MCF 10A (cell line): ENCODE measurements at places on chromosomes 7 and 10. TPM values are rescaled to one million over a fixed set of nuclear protein-coding genes. Genes with fewer than 3 reads are reported as not detected.
A peak's percentile ranks its signal among the peaks of the same experiment; 100 is the strongest.

The PLEKHS1 gene
- not detected in 2 replicates for total RNA-seq

The ZNF488 gene
- total RNA-seq: 0.12 TPM in 2 replicates

The LRRTM3 gene
- total RNA-seq: not detected in 2 replicates

The RAB19 gene
- total RNA-seq: not detected in 2 replicates

The FBH1 gene
- total RNA-seq: 61.8 and 70.5 TPM in 2 replicates

The DYDC2 gene
- not detected in 2 replicates for total RNA-seq

- peaks cover 5% of the 10 kb centered on the region for H3K36me3 ChIP-seq
- H3K4me3 ChIP-seq: no peak overlapping the region
- H3K27me3 ChIP-seq: no peaks in the 10 kb centered on the region
- peak overlapping the region; percentile 42 for H3K27ac ChIP-seq
- H3K4me1 ChIP-seq: peaks cover 31% of the 10 kb centered on the region
- no peak for DNase-seq
Measured at GRCh38 chr7:134922720-134923704, 63.3 kb upstream of the AGBL3 start.

DNA sequence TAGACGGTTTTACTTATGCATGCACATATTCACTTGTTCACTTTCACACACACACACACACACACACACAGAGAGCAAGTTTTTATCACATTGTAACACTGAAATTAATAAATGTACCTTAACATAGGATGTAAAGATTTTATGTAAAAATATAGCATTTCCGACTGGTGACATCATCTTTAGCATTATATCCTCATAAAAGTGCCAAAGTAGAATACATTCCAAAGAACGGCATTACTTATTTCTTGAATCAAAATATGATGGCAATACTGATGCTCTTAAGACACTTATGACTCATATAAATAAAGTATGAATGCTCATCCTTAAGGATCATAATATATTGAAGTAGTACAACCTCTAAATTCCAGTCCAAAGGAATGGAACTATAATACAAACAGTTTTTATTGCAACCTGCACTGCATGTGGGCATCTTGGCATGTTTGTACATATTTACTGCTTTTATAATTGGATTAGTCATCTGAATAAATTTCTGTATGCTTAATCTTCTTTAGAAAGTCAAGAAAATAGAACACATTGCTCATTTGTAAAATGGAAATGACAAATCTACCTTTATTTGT lies 290.0 kb upstream of the SEMA3A start:
- H3K27ac ChIP-seq: no peak overlapping the region
- DNase-seq: peak; percentile 6
- no peaks in the 10 kb centered on the region for H3K4me1 ChIP-seq
- H3K4me3 ChIP-seq: no peak overlapping the region
- H3K36me3 ChIP-seq: no peaks in the 10 kb centered on the region

The UBE2D1 gene
- total RNA-seq: 12.2 and 14.7 TPM in 2 replicates

DNA sequence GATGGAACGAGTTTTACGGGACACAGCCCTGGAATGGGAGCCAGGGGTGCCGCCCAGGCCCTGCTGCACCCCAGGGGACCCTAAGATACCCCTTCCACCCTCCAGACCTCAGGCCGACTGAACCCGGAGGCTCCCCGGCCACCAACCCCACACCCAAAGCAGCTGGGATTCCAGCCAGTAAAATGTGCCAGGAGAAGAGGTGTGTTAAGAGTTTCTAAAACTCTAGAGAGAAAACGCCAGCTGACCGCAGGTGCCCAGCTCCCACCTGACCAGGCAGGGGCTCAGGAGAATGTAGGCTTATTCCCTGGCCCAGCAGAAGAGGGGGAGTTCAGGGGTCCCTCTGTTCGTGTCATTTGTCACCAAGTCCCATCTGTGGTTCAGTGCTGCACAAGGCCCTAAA lies 17.5 kb downstream of the NUDT1 start:
- peak overlapping the region; percentile 75 for H3K27ac ChIP-seq
- peaks cover 6% of the 10 kb centered on the region for H3K4me1 ChIP-seq
- no peak overlapping the region for H3K4me3 ChIP-seq
- peaks cover 7% of the 10 kb centered on the region for H3K36me3 ChIP-seq
- DNase-seq: no peak

DNA sequence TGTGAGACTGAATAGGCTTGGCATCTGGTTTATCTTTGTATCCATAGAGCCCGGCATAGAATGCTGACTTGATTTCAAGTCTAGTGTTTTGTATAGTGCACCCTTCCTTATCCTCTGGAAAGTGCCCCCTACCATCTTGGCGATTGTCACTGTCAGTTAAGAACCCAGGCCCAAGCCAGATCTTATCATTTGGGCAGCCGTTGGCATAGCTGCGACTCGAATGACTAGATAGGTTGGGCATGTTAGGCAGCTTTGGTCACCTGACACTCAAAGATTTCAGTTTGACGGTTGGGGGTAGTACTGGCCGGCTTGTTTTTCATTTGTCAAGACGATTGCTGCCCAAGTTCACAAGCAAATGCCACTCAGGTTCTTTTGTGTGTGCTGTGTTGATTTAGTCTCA lies 6.6 kb downstream of the NIPSNAP2 start:
- H3K27ac ChIP-seq: no peak overlapping the region
- no peaks in the 10 kb centered on the region for H3K27me3 ChIP-seq
- H3K36me3 ChIP-seq: peaks cover 22% of the 10 kb centered on the region
- no peak for DNase-seq
- H3K4me3 ChIP-seq: no peak overlapping the region

- H3K27ac ChIP-seq: no peak overlapping the region
- H3K4me1 ChIP-seq: no peaks in the 10 kb centered on the region
- H3K4me3 ChIP-seq: no peak overlapping the region
- H3K27me3 ChIP-seq: no peaks in the 10 kb centered on the region
- H3K36me3 ChIP-seq: peaks cover 7% of the 10 kb centered on the region
Measured at GRCh38 chr10:129481641-129482040, 14.6 kb downstream of the MGMT start.

DNA sequence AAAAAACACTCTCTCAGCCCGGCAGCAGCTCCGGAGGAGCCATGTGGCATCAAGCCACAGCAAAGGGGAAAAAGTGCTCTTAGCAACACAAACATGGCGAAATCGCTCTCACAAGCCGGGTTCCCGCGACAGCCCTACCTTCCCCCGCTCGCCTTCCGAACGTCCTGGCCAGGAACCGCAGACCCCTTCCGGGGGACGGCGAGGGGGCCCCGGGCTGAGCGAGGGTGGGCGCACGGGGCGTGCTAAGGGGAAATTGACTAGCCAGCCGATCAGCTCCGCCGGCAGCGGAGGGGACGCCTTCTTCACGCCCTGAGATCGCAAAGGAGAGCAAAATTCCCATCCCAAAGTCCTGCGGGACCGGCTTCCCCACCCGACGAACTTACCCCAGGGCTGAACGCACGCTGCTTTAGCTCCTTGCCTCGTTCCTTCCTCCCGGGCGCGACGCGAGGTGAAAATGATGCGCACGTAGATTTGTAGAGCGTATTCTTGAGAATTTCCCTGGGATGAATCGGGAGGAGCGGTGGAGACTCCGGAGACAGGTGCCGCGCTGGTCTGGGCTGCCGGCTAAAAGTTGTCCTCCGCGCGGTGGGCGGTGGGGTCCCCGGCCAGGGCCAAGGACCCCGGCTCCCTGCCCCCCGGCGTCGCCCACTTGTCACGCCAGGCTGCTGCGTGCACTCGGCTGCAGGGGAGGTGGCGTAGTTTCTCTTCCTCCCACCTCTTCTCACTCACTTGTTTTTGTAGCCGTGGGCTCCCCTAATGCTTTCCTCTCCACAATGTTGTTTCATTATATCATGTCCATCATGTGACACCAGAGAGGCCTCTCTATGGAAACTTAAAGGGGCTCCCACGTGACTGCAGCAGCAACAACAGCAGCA lies 220.1 kb upstream of the MKLN1 start:
- peak; percentile 76 for DNase-seq
- peak overlapping the region; percentile 70 for H3K27ac ChIP-seq

DNA sequence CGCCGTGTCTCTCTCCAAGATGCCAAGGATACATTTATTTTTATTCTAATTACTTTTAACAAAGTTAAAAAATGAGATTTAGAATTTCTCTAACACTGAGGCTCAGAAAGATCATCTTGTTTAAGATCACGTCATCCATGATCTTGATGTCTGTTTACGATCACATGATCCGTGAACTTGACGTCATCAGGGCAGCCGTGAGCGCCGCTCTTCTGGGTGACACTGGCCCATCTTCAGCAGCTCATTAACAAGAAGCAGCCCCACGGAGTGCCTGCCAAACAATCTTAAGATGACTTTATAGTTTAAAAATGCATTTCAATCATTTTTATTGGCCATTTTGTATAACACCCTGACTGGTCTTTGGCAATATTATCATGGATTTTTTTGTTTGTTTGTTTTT lies 291.1 kb upstream of the PRKCQ start:
- H3K4me3 ChIP-seq: no peak overlapping the region

The DRGX gene
- total RNA-seq: not detected in 2 replicates

DNA sequence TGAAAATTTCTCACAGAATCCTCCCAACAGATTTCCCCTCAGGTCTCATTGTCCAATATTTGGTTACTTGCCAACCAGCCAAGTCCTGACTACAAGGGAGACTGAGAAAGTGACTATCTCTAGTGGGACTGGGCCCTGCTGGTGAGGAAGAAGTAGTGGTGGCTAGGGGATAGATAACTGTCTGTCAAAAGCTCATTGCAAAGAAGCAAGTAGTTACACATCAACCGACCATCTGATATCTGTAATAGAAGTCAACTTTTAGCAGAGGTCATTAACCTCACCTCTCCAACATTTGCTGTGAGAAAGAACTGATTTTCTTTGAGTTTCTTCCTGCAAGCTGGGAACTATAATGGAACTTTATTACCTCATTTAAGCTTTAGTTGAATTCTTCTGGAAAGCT lies 15.2 kb downstream of the STAMBPL1 start:
- peaks cover 14% of the 10 kb centered on the region for H3K36me3 ChIP-seq
- no peak overlapping the region for H3K4me3 ChIP-seq
- DNase-seq: no peak
- H3K27me3 ChIP-seq: no peaks in the 10 kb centered on the region
- no peak overlapping the region for H3K27ac ChIP-seq
- peaks cover 19% of the 10 kb centered on the region for H3K4me1 ChIP-seq

DNA sequence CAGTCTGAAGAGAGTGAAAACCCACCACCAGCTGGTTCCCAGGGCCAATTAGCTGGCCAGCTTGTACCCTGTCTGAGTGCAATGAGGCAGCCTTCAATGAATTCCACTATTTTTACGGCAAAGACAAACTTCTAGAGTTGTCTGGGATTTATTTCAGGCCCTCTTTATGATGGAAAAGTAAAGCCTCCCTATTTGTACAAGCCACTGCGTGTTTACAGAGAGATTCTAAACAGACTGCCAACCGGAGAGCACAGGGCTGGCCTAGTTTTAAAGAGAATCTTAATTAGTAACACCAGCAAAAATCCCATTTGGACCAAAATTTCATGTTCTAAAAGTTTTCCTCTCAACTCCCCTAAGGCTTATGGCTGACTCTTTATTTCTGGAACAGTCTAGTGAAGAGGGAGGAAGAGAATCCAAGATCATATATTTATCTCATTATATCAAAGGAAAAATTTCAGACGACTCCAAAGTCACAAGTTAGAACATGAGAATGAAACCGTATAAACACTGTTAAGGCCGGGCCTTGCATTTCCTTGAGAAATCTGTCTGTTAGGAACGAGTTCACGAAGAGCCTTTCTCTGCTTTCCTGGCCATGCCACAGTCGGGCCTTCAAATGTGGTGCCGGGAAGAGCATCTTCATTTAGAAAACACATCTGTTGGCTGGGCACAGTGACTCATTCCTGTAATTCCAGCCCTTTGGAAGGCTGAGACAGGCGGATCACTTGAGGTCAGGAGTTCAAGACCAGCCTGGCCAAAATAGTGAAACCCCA lies 724.6 kb upstream of the NRP1 start:
- H3K27ac ChIP-seq: no peak overlapping the region
- no peak for DNase-seq
- H3K36me3 ChIP-seq: no peaks in the 10 kb centered on the region
- H3K4me1 ChIP-seq: no peaks in the 10 kb centered on the region
- H3K27me3 ChIP-seq: no peaks in the 10 kb centered on the region

The PRSS37 gene
- not detected in 2 replicates for total RNA-seq

DNA sequence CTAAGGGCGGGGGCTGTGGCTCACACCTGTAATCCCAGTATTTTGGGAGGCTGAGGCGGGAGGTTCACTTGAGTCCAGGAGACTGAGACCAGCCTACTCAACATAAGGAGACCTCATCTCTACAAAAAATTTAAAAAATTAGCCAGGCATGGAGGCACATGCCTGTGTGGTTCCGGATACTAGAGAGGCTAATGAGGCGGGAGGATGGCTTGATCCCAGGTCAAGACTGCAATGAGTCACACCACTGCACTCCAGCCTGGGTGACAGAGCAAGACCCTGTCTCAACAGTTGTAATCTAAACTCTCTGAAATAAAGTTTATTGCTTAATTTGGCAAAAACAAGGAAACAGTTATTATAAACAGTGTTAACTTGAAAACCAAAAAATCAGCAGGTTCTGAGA lies 123.3 kb downstream of the USP6NL start:
- no peak overlapping the region for H3K27ac ChIP-seq
- H3K27me3 ChIP-seq: no peaks in the 10 kb centered on the region
- no peaks in the 10 kb centered on the region for H3K4me1 ChIP-seq
- peak; percentile 17 for DNase-seq

GRCh38 chr7:5418285-5418582 lies 5.4 kb downstream of the TNRC18 start:
- DNase-seq: no peak
- H3K36me3 ChIP-seq: peaks cover 55% of the 10 kb centered on the region
- H3K4me1 ChIP-seq: peaks cover 17% of the 10 kb centered on the region
- H3K27ac ChIP-seq: peak overlapping the region; percentile 94
- no peaks in the 10 kb centered on the region for H3K27me3 ChIP-seq
- H3K4me3 ChIP-seq: peak overlapping the region; percentile 98

- H3K4me1 ChIP-seq: peaks cover 5% of the 10 kb centered on the region
- peak; percentile 4 for DNase-seq
- H3K27ac ChIP-seq: no peak overlapping the region
- no peaks in the 10 kb centered on the region for H3K27me3 ChIP-seq
- H3K4me3 ChIP-seq: no peak overlapping the region
Measured at GRCh38 chr10:36057180-36057579, 415.1 kb upstream of the FZD8 start.

The TRIM4 gene
- total RNA-seq: 28.1 and 28.2 TPM in 2 replicates

GRCh38 chr7:27145914-27146412 lies 1.6 kb downstream of the HOXA6 start:
- H3K27ac ChIP-seq: no peak overlapping the region
- H3K4me3 ChIP-seq: no peak overlapping the region
- no peaks in the 10 kb centered on the region for H3K27me3 ChIP-seq

The ASB10 gene
- not detected in 2 replicates for total RNA-seq

DNA sequence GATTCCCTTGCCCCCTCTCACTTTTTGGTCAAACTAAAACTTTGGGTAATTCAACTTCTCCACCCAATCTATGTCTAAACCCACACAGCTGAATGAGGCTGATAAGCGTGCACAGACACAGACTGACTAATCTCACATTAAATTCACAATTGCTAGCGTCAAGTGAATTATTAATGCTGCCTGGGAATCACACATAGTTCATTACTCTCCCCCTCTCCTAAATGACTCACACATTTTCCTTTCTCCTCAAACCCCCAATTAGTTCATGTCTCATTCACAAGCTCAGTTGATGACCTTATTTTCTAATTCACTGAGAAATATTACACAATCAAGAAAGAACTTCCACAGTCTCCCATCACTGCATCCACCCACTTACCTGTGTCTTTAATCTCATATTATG lies 14.5 kb downstream of the KLF14 start:
- no peak for DNase-seq
- H3K27me3 ChIP-seq: peaks cover 2% of the 10 kb centered on the region
- no peak overlapping the region for H3K27ac ChIP-seq
- H3K4me3 ChIP-seq: no peak overlapping the region

- peaks cover 44% of the 10 kb centered on the region for H3K4me1 ChIP-seq
- no peaks in the 10 kb centered on the region for H3K27me3 ChIP-seq
- peak overlapping the region; percentile 90 for H3K27ac ChIP-seq
- no peak for DNase-seq
Measured at GRCh38 chr10:4355350-4355749, 470.7 kb upstream of the AKR1E2 start.
